Stimulated activated CD4-positive, alpha-beta T cell treated with anti-CD3 and anti-CD28 coated beads, TNF-alpha, amount 100 ng/mL, for 4 hours (primary cell): ENCODE measurements at places on chromosomes 3 and 15.
A peak's percentile ranks its signal among the peaks of the same experiment; 100 is the strongest.

DNA sequence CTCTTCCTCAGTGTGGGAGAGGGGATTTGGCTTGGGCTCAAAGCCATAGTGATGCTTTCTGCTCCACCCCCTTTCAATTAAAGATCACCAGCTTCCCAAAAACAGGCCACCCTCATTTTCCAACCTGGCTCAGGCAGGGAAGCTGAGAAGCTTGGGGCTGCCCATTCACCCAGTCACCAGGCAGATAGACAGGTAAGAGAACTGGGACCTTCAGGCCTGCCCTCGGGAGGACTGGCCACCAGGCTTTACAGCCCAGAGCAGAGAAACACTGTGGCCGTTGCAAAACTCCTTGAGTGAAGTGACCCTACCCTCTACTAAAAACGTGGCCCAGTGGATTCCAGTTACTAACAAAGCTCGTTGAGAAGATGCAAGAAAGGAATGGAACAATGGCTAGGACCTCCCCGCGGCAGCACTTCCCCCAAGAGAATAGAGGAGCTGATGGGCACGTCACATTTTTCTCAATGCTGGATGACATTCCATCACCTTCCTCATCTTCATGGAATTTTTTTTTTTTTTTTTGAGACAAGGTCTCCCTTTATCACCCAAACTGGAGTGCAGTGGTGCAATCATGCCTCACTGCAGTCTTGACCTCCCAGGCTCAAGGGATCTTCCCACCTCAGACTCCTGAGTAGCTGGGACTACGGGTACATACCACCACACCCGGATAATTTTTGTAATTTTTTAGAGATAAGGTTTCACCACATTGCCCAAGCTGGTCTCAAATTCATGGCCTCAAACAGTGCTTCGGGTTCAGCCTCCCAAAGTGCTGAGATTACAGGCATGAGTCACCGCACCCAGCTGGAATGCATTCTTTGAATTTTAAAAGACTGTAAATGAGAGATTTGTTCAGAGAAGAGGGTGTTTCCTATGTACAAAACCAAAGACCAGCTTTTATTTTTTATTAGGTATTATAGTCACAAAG, 37.9 kb downstream of the LIPC start:
- no peak for DNase-seq

DNA sequence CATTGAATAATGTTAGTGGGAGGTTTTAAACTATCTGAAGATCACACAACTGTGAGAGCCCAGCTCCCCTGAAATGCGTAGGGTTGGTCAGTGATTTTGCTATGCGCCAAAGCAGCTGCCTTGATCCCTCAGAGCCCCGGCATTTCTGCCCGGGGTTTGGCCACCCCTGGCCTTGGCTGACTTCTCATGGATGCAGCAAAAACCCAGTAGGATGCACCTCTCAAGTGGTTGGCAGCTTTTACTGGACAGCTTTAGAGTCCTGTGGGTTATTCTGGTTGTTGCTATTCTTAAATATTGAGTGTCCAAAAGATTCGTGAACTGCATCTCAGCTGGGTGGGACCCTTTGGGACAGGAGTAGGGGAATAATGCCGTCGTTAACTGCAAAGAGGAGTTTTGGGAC, 291.7 kb upstream of the CTDSPL start:
- DNase-seq, result no peak

- DNase-seq, result no peak
Observed at GRCh38 chr15:68507447-68507846, 71.3 kb upstream of the CORO2B start.

DNA sequence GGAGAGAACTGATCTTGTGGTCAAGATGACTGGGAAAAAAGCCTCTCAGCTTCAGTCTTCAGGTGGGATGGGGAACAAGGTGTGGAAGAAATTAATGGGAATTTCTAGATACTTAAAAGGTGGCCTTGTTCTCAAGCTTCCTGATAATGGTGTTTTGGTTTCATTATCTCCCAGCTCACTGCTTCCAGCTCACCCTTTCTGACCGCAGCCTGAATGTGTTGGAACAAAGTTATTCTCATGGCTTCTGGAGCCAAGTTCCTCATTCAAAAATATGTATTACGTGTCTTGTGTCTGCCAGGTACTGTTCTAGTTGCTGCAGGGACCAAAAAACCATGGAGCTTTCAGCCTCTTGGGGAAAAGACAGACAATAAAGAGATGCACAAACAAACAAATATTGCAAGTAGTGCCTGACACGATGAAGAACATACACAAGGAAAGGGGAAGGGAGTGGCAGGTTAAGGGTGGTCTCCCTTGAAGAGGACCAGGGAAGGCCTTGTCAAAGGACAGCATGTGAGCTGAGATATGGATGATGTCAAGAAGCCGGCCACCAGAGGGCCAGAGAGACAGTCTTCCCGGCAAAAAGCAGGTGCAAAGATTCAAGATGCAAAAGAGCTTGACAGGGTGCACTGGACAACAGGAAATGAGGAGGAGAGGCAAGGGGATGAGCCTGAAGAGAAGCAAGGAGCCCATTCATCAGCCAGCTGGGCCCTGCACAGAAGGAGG, 35.5 kb downstream of the ARRDC4 start:
- DNase-seq, result no peak

DNA sequence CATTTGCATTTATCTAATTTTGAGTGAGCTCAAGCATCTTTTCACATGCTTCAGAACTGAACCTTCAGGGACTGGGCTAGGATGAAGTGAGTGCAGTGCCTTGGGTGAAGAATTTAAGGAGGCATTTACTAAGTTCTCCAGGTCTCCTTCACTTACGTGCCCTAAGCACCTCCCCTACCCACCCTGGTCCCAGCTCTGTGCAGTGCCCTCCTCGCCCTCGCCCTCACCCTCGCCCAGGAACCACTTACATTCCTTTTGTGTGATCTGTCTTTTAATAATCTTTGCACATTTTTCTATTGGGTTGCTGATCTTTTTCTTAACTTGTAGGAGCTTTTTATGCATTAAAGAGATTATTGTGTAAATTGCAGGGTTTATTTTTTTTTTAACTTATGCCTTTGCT, 322.6 kb downstream of the THSD4 start:
- DNase-seq, result no peak

GRCh38 chr3:51391566-51392354, 675 bp downstream of the RBM15B start:
- DNase-seq, result peak; percentile 31
